ENCODE measurements at places on chromosomes 12 and 14. TPM values are rescaled to one million over a fixed set of nuclear protein-coding genes. Genes with fewer than 3 reads are reported as not detected.

- no peak for DNase-seq
Observed at GRCh38 chr12:34348836-34349672, 326.8 kb downstream of the ALG10 start.

DNA sequence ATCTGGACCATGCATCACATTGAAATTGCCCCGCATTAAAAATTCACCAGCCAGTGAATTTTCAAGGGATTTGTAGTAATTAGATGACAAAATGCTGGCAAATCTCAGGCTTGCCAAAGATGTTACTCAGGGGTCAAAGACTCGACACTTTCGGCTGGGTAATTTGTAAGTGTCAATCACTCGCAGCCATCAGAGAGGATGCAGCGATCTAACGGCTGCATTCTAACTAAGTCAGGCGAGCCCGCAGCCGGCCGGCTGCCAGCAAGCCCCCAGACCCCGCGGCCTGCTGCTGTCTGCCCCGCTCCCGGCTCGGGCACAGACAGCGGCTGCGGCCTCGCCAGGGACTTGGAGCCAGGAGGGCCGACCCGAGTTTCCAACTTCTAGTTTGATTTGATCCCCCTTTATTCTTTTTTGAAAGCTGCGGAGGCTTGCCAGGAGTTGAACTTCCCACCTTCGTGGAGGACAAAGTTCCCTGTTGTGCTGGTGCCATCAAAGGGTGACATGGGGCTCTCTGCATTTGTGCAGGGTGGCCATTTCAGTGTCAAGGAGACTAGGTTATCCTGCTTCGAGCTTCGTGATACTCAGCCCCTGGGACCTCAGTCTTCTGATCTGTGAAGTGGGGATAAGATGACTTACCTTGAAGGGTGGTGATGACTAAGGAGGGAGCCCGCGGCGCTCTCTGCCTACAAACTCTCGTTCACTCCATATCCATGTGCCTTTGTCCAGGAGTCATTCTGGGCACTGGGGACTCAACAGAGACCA is 169.9 kb downstream of the RBM19 start:
- DNase-seq = no peak

GRCh38 chr14:88516861-88517357 is 37.9 kb downstream of the PTPN21 start:
- DNase-seq = no peak

DNA sequence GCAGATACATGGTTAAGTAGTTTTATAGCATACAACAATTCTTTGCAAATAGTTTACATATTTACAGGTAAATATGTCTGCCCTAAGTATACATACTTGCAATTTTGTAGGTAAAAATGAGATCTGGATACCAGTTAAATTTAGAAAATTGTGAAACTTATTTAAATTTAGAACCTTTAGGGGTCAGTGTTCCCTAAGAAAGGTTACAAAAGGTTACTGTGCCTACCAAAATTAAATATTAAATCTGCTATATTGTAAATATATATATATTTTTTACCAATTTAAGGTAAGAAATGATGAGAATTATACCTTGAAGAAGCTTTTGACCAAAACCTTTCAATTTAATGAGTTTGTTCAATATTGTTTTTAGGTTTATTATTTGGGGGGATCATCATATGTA is 54.0 kb downstream of the MIPOL1 start:
- peak; percentile 8 for DNase-seq

- no peak for DNase-seq
Observed at GRCh38 chr14:76376409-76376877, 506 bp downstream of the ESRRB start.

The GARIN6 gene
- not detected for total RNA-seq

The AKAP3 gene
- total RNA-seq = 1.9 TPM
